Naive thymus-derived CD8-positive, alpha-beta T cell (primary cell): ENCODE measurements at places on chromosomes 6 and 20.

- no peak overlapping the region for H3K27ac ChIP-seq
- peaks cover 19% of the 10 kb centered on the region for H3K36me3 ChIP-seq
- no peak for DNase-seq
- H3K4me3 ChIP-seq = no peak overlapping the region
These were observed 178.0 kb downstream of the ATXN1 start for GRCh38 chr6:16583144-16583762.

- DNase-seq = no peak
- peaks cover 67% of the 10 kb centered on the region for H3K4me1 ChIP-seq
- H3K27ac ChIP-seq = no peak overlapping the region
- no peaks in the 10 kb centered on the region for H3K27me3 ChIP-seq
These were observed 24.9 kb upstream of the PAQR8 start for GRCh38 chr6:52336919-52337561.

GRCh38 chr6:128474481-128474880, 45.9 kb downstream of the PTPRK start:
- H3K4me1 ChIP-seq = peaks cover 22% of the 10 kb centered on the region
- H3K36me3 ChIP-seq = no peaks in the 10 kb centered on the region
- H3K4me3 ChIP-seq = no peak overlapping the region
- no peak overlapping the region for H3K27ac ChIP-seq

- peaks cover 4% of the 10 kb centered on the region for H3K4me1 ChIP-seq
These were observed 157.7 kb downstream of the PREX1 start for GRCh38 chr20:48669946-48670605.

GRCh38 chr20:5463007-5463686, 146.4 kb upstream of the PROKR2 start:
- no peaks in the 10 kb centered on the region for H3K4me1 ChIP-seq
- no peak overlapping the region for H3K27ac ChIP-seq
- H3K36me3 ChIP-seq = peaks cover 4% of the 10 kb centered on the region
- no peak overlapping the region for H3K4me3 ChIP-seq
- peaks cover 41% of the 10 kb centered on the region for H3K27me3 ChIP-seq

DNA sequence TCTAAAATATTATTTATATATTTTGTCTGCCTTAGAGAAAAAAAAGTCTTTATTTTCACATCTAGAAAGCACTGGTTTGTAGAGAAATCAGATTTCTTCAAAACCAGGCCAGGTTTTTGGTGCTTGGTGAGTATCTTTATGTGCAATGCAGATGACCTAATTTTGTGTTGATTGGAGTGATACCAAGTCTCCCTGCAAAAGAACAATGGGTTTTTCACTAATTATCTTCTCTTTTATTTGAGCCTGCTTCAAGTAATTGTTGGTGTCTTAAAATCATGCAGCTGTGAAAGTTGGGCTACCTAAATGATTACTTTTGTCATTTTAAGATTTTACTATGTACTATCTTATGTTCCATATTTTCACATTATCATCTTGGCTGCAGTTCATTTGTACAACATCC, 874.7 kb downstream of the TFAP2A start:
- H3K27ac ChIP-seq = no peak overlapping the region
- no peaks in the 10 kb centered on the region for H3K4me1 ChIP-seq
- no peaks in the 10 kb centered on the region for H3K27me3 ChIP-seq

- H3K27me3 ChIP-seq = no peaks in the 10 kb centered on the region
- H3K27ac ChIP-seq = no peak overlapping the region
- H3K4me3 ChIP-seq = no peak overlapping the region
These were observed 14.2 kb downstream of the SLX4IP start for GRCh38 chr20:10449270-10449669.
